ENCODE measurements at places on chromosomes 6 and 20. TPM values are rescaled to one million over a fixed set of nuclear protein-coding genes. Genes with fewer than 3 reads are reported as not detected.

DNA sequence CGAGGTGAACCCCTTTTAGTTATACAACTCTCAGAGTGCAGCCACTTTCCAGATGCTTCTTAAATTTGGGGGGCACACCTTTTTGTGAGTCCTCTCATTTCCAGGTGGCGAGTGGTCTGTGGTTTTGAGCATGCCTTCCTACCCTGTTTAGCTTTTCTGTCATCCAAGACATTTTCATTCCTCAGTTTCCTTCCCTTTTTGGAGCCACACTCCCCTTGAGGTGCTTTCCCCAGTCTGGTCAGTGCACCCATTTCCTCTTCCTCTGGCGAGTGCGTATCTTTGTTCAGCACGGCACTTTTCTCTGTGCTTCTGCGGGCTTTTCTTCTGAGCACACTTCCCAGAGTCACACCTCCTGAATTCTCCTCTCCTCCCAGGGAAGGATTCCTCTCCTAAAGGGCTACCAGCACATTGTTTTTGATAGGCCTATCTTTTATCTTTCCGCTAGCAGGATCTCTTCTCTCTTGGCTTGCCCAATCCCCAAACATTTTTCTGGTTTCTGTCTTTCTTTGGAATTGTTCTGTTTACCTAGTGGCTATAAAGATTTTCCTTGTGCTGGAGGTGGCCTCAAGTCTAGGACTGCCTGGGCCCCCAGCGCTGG, 1.4 kb downstream of the PHF20 start:
- DNase-seq, result no peak

- peak; percentile 86 for DNase-seq
These were observed 108.5 kb upstream of the MAP7 start for GRCh38 chr6:136658711-136659110.

- DNase-seq, result peak; percentile 15
These were observed 87.0 kb upstream of the B3GAT2 start for GRCh38 chr6:71043902-71044301.

- no peak for DNase-seq
These were observed 152.6 kb downstream of the THEMIS start for GRCh38 chr6:127748290-127748689.

DNA sequence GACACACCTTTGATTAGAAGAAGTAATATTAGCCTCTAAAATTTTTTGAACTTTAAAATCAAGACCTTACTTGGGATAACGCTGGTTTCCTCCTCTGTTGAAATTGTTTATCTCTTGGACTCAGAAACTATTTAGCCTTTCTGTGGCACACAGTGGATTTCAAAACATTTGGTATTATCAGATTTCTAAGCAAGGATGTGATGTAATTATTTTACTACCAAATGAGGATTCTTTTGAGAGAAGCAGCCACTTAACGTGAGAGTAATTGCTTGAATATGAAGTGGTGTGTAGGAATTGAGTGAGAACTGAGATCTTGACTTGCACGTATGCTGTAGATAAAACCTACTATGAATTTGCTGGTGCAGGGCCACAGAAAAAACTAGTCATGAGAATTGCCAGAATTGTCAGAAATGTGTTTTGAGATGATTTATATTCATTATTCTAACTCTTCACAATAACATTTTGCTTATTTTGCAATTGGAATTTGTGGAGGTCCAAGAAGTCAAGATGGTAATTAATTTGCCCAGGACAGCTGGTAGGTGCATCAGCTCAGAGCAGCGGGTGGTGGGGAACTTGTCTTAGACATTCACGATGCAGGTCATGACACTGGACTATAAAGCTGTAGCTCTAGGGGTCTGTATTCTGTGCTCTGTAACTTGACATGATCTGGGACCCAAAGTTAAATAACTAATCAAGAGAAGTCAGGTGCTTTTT, 53.4 kb downstream of the AKAP12 start:
- peak; percentile 28 for DNase-seq

- DNase-seq, result no peak
These were observed 136.9 kb downstream of the TRMT11 start for GRCh38 chr6:126123226-126123625.

DNA sequence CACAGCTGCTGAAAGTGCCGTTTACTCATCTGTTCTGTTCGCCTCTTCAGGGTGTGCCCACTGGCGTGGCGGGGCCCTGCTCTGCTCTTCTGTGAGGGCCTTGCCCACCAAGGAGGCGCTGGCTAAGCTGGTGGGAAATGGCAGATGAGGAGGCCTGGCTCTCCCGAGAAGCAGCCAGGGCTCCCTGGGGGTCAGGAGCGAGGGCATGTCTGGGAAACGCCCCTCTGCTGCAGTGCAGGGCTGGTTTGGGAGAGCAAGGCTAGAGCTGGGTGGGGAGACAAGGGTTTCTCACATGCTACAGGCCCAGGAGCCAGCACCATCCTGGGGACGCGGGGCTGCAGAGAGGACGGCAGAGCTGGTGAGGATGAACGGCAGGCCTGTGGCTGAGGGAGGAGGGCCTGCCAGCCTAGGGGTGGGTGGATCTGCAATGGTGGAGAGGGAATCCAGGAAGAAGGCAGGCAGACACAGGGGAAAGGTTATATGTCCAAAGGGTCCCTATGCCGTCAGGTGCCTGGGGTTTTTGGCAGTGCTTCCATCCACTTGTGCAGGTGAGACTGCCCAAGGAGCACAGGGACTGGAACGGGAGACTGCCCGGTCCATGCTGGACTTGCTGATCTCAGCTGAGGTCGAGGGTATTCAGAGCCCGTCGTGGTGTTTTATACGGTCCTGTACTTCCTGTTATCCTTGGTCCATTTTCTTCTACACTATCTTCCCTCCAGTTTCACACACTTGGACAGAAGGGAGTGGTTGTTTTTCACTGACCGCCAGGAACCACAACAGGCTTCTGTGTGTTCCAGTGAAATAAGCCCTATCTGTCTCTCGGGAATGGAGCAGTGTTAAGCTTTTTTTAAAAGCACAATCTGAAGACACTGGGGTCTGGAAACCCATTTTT, 119.2 kb downstream of the SYCP2 start:
- DNase-seq, result no peak

Gene CFB
- total RNA-seq, result 1.4 TPM

Gene SMLR1
- total RNA-seq, result not detected

- DNase-seq, result no peak
These were observed 21.6 kb upstream of the ZNF831 start for GRCh38 chr20:59141818-59142581.

- peak; percentile 92 for DNase-seq
These were observed 140.1 kb upstream of the SPACA1 start for GRCh38 chr6:87907521-87907920.

- DNase-seq, result no peak
These were observed 143.5 kb upstream of the BMP2 start for GRCh38 chr20:6623989-6624388.

GRCh38 chr20:58018590-58018989, 209.9 kb downstream of the ANKRD60 start:
- DNase-seq, result no peak

DNA sequence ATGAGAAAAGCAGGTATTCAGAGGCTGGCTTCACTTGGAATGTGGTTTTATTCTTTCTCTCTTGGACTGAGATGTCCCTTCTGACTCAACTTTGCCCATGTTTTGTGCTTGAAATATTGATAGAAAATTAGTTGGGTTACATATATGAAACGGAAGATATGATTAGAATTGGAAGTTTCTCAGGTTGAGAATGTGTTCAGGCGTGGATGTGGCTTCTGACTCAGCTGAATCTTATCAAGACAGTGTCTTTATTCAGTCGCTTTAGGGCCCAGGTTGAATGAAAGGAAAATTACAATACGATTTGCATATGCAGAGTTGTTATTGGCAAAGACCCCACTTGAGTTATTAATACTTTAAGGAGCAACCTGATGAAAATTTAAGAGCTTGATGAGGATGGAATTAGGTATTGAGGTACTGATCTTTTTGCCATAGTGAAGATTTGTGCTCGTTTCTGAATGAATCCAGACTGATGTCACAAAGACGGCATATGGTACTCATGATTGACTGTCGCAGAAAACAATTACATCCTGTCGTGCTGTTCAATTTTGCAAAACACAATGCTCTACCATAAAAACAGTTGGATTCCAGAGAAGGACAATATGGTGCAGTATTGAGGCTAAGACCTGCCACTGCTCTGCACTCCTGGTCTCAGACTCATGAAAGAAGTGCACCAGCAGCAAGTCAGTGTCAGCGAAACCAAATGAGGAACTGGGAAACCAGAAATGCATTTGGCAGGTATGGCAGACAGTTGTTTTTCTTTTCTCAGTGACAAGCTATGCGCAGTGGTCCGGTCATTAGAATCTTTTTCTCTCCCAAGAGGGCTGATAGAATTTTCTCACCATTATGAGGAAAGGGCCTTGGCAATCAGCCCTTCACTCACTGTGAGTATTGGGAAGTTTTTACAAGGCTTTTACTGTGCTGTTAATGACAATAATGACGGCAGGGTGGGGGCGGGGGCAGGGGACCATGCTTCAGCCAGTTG, 158.3 kb downstream of the DOK5 start:
- DNase-seq, result no peak

GRCh38 chr20:3847429-3847940, 851 bp downstream of the MAVS start:
- no peak for DNase-seq

Gene BCAS1
- not detected for total RNA-seq

Gene SOX18
- not detected for total RNA-seq

- peak; percentile 19 for DNase-seq
These were observed 391.9 kb downstream of the CD109 start for GRCh38 chr6:74087899-74088298.

Gene RNF39
- total RNA-seq, result not detected

GRCh38 chr6:91415031-91415605, 828.2 kb upstream of the MAP3K7 start:
- DNase-seq, result no peak

- DNase-seq, result no peak
These were observed 4.6 kb upstream of the SIM1 start for GRCh38 chr6:100469101-100469859.

DNA sequence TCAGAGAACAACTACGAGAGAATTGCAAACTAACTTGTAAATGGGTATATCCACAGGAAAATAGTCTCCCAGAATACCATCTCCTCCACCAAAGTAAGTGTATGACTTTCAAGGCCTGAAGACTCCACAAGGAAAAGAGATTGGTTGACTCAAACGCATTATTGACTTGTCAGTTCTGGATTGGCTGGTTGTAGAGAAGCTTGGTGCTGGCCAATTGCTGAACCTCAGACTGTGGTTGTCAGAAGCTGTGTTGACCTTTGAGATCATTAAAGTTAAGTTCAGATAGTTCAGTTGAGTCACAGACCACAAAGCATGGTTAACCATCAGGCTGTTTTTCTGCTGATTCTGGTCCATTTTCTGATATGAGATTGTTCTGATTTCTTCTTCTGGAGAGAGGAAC, 388.3 kb downstream of the BMP2 start:
- DNase-seq, result no peak

DNA sequence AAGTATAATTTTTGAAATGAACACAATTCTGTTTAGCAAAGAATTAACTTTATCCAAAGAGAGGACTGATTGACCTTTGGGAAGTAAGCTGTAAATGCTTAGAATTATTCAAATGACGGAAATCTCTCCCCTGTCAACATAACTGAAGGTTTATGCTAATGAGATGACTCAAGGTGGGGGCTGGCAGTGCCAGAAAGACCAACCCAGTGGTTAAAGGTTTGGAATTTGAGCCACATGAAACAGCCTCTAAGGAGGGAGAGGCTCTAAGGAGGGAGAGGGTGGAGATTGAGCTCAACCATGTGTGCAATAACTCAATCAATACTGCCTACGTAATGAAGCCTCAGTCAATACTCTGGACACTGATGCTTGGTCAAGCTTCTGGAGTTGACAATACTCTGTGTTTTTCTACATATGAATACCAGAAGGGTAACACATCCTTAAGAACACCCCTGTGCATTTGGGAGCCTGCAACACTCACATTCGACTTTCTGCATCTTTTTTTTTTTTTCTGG, 123.4 kb upstream of the TENT5A start:
- no peak for DNase-seq

DNA sequence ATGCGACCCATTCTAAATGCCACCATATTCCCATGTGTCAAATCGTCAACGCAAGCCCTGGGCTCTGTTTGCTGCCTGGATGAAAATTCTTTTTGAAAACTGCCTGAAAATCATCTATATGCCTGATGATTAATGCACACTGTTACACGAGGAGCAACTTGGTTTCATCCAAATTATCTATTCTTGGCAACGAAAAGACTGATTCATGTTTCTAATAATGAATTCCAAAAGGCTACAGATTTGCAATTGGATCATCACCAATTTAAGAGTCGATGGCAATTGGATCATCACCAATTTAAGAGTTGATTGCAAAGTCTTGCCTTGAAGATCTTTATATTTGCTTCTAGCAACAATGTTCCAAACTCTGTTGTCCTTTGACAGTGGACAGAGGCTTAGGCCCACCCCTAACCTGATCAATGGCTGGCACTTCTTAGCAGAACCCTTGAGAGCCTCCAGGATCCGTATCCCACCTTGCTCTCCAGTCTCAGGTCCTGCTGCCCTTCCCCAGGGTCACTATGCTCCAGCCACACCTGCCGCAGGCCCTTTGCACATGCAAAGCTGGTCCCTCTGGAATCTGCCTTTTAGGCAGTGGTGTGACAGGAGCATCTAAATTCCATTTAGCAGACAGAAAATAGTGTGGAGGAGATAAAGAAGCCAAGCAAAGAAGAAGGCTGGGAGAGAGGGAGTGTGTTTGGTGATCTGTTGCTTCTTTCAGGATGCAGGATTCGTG, 460.9 kb upstream of the SULF2 start:
- no peak for DNase-seq

Gene LAMP5
- total RNA-seq, result 1.0 TPM

DNA sequence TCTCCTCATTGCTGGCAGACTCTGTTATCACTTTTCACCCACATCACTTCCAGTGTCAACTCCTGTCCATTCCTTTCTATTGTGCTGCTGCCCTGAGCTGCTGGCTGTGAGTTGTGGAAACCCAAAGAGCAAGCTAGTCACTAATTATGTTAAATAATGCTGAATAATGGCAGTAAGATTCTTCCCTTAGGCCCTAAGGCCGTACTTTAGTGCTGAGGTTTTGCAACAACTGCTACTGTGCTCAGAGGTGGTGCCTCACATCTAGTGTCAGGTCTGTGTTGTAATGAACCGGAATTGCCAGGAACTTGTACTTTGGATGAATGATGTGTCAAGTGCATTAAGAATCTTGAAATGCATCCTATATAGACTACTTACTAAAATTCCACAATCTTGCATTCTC, 372.2 kb upstream of the RNF217 start:
- DNase-seq, result no peak

- no peak for DNase-seq
These were observed 63.5 kb upstream of the ZMYND8 start for GRCh38 chr20:47419953-47420514.

- DNase-seq, result peak; percentile 68
These were observed 868 bp downstream of the NCOA3 start for GRCh38 chr20:47502271-47503239.

GRCh38 chr6:159359581-159360297, 190.5 kb downstream of the FNDC1 start:
- no peak for DNase-seq

Gene APMAP
- total RNA-seq, result 126 TPM

Gene FAM184A
- 0.29 TPM for total RNA-seq

- peak; percentile 81 for DNase-seq
These were observed 29.4 kb upstream of the RNF8 start for GRCh38 chr6:37324131-37325033.

Gene PRSS16
- total RNA-seq, result not detected

Gene RING1
- total RNA-seq, result 22.2 TPM

GRCh38 chr6:160418370-160418769, 70.2 kb downstream of the SLC22A3 start:
- no peak for DNase-seq

All from LHCN-M2 (cell line).